Glutamatergic neuron (in vitro differentiated cells): ENCODE measurements at places on chromosomes 6 and 20.

DNA sequence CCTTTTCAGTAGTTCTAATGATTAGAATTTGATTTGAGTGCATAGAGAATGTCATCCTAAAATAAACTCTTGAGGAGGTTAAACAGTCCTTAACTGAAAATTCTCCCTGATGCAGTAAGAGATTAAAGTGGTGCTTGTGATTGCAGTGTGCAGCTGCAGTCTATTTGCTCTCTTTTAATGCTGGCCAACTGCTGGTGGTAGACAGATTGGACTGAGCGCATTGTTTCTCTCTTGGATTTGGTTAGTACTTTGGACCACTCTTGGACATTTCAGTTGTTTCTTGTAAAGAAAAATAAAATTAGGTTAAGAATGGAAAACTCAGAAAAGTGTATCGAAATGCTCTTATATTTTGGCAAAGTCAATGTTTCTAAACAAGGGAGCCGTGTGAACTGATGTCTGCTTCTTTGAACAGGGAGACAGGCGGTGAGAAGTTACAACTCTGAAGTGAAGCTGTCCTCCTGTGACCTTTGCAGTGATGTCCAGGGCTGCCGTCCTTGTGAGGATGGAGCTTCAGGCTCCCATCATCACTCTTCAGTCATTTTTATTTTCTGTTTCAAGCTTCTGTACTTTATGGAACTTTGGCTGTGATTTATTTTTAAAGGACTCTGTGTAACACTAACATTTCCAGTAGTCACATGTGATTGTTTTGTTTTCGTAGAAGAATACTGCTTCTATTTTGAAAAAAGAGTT lies 127.2 kb downstream of the CD109 start:
- DNase-seq: no peak

- no peak for DNase-seq
Measured at GRCh38 chr6:139540276-139540675, 165.8 kb upstream of the CITED2 start.

- DNase-seq: no peak
Measured at GRCh38 chr6:111753573-111753972, 119.7 kb downstream of the FYN start.

- DNase-seq: no peak
Measured at GRCh38 chr20:58753922-58754551, 61.4 kb downstream of the NPEPL1 start.

DNA sequence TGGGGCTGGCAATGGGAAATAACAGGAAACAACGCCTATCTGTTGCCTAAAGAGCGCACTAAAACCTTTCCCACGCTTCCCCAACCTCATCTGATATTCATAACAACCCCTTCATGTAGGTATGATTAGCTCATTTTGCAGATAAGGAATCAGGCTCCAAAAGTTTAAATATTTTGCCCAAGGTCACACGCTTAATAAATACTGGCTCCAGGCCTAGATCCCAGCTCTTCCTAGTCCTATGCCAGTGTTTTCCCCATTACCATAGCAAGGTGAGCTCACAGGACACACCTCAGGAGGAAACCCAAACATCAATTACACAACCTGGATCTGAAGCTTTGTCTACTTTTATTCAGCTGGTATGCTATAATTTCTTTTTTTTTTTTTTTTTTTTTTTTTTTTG lies 19.6 kb downstream of the MBOAT1 start:
- no peak for DNase-seq

DNA sequence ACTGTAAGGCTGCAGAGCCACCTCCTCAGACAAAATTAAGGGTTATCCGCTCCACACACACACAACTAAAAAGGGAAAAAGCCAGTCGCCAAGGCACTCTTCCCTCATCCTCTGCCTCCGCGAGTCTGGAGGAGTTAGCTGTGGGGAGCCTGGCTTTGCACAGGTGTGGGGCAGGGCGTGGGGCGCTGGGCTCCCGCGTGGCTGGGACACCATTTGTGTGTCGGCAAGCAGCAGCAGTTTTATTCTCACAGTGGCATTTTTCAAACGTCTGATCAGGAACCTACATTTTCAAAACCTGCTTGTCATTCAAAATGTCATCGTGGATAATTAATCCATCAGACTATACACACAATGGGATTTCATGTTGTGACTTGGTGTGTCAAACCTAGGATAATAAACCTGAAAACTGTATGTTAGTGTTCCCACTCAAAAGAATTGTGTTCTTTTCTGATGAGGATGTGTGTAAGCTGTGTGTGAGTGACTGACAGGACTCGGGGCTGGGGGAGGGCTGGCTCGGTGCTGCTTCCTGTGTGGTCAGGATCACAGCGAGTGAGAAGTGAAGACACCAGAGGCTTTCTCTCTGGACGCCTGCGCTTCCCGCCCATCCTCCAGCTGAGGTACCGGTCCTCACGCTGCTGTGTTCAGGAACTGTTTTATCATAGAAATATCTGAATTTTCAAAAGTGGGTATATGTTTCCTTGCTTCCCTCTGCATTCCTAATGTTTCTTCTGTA lies 83.1 kb downstream of the IRF4 start:
- no peak for DNase-seq

DNA sequence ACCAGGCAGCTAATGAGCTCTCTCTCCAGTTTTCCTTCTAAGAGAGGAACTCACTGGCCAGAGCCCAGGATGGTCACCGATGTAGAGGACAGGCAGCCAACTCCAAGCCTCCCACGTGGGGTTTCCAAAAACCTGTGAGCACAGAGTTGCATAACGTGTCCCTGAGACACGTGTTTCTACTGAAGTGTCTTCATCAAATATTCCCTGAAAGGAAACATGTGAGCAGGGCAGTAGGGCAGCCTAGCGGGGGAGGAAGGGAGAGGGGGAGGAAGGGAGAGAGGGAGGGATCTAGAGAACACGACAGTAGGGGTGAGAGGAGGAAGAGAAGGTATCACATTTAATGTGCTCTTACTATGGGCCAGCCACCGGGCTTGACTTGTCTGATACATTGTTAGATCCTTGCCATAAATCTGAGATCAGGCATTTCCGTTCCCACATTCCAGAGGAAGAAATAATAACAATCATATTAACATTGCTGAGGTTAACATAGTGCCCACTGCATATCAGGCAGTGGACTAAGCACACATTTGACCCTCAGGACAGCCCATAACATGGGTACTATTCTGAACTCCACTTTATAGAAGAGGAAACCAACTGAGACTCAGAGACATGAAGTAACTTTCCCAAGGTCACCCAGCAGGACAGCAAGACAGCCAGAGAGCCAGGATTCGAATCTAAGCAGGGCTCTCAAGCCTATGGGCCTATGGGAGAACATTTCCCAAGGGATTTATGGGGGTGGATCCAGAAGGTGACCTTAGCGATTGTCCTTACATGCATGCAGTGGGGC lies 4.5 kb upstream of the SYS1 start:
- no peak for DNase-seq

- peak; percentile 64 for DNase-seq
Measured at GRCh38 chr20:42807876-42808275, 381.8 kb downstream of the PTPRT start.

DNA sequence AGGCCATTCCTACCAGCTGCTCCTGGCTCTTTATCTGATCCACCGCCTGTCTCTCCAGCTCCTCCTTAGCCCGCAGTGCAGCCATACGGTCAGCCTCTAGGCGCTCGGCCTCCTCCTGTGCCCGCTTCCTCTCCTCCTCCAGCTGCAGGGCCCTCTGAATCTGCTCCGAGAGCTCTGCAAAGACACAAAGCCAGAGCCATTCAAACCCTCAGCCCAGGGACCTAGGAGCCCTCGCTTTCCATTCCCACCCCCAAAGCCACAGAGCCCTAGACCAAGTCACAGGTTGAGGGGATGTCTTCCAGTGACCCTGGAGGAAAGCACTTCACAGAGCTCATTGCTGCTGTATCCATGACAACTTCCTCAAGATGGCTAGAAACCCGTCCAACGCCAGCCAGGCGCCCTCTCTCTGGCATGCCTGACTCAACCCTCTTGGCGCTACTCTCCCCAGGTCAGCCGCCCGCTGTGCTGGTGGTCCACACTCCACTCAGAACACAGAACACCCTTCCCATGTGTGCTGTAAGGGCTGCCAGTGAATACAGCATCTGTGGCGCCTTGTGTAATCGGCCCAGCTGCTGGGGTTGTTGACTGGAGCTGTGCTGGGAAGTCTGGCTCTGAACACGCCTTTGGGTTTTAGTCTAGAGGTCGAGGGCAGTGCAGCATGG lies 49.3 kb downstream of the EZR start:
- no peak for DNase-seq

- DNase-seq: no peak
Measured at GRCh38 chr20:53940907-53941545, 129.4 kb downstream of the BCAS1 start.

GRCh38 chr6:704046-704445 lies 11.1 kb upstream of the EXOC2 start:
- DNase-seq: no peak

GRCh38 chr20:23245553-23246181 lies 104.9 kb upstream of the NXT1 start:
- DNase-seq: peak; percentile 67

DNA sequence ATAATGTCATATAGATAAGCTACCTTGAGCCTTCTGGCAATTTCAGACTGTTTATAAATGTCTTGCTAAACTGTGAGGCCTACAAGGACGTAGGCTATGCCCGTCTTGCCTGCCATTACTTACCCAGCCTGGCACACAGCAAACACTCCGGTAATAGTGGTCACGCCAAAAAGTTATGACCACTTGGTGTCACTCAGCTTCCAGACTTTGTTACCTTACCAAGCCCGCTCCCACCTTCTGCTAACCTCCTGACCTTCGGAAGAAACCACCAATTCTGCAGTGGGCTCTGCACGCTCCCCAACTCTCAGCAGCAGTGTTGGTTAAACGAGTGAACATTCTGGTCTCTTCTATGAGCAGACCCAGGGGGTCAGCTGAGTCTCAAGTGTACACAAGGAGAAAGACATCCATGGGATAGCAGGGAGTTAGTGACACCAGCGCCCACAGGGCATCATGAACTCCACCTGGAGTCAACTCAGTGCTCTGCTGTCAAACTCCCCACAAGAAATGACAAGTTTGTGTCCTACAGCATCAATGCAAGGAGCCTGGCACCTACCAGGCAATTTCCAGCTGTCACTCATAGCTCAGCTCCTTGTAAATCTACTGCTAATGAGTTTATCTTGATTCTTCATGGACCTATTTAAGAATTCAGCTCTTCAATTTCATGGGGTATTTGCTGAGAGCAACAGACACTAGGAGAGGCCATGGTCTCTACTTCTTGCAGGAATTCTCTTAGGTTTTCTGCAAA lies 119.9 kb downstream of the TTLL2 start:
- DNase-seq: no peak

GRCh38 chr20:7775072-7775471 lies 165.2 kb downstream of the HAO1 start:
- DNase-seq: no peak

DNA sequence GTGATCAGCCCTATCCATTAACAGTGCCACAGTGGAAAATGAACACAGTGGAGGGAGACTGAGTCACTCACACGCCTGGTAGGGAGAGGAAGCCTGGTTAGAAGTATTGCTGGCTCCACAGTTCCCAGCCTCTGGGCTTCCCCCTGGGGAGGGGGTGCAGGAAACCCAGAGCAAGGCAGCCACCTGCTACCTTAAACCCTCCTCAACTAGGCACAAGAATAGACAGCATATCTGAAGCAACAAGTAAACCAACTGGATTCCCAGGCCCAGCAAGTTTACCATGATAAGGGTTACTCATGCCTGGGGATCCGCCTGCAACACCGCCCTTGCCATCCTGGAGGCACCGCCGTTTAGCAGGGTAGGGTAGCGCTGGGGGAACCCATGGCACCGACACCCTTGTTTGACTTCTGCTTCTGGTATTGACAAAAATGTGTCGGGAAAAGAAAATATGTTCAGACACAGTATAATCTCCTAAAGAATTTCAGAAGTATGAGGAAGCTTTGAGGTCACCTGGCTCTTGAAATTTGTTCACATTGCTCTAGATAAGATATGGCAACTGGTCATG lies 38.3 kb downstream of the SLC22A23 start:
- no peak for DNase-seq

DNA sequence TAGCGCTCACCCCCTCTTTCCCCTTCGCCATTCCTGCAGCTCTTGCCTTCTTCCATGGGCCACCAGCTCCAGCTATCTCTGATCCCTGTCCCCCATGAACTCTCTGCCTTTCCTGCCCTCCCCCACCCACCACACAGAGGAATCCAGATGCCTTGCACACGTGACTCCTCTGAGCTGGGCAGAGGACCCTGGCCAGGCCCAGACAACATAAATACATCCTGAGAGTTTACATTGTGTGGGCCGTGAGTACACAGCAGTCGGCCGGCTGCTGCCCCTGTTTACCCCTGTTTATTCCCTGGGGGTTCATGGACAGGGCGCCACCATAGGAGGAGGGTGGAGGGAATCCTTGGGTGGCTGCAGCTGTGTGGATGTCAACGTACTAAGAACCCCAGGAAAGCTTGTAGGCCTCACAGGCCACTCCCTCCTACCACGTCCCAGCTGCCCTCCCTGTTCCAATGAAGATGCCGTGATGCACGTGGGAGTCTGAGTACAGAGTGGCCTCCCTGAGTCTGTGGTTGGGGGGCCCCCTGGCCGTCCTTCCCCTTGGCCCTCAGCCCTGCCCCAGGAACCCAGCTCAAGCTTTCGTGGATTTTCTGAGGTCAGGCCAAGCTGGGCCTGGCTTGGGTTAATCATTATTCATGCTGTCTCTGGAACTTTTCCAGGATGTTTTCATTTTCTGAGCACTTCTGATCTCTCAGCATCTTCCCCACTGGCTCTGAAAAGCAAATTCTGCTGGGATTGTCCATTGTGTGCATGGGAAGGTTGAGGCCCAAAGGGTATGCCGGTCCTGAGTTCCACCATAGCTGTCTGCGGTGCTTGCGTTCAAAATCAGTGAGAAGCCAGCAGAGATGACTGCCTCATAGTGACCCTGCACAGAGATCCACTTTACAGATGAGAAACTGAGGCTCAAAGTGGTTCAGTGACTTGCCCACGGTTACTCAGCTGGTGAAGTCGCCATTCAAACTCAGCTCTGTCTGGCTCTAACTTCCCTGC lies 136.3 kb downstream of the MRPL14 start:
- DNase-seq: no peak

DNA sequence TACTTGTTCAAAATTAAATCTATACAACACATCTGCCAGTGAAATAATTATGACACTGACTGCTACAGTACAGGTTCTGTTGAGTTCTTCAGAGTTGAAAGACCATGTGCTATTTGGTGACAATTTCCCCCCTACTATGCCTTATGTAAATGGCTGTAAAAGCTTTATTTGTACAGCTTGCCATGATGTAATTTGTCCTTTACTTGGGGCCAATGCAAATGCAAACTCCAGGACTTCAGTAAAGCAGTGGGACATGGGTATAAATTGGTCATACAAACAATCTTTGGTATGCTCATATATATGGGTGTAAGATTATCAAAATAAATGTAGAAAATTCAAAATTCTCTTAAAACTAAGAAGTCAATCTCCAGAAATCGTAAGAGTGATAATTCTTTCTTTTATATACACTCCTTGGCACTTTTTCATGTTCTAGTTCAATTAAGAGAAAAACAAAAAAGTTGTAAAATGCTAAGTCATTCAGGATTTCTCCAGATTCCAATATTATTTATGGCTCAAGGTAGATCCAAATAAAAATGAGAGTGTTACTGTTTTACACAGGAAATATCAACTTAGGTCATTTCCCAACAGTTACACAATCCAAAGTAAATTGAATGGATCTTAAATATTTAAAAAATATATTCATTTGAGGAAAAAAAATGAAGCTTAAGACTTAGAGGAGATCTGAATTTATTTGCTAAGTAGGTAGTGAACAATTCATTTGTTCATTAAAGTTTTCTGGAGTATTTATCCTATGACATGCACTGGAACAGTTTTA lies 1310.5 kb upstream of the CITED2 start:
- no peak for DNase-seq

- no peak for DNase-seq
Measured at GRCh38 chr20:1537731-1538058, 19.8 kb downstream of the SIRPD start.

- DNase-seq: no peak
Measured at GRCh38 chr6:33777398-33778388, 11.2 kb downstream of the LEMD2 start.

GRCh38 chr6:113313841-113314240 lies 543.3 kb upstream of the MARCKS start:
- DNase-seq: no peak
